GM04504 (cell line): ENCODE measurements at places on chromosomes 6 and 20.
A peak's percentile ranks its signal among the peaks of the same experiment; 100 is the strongest.

DNA sequence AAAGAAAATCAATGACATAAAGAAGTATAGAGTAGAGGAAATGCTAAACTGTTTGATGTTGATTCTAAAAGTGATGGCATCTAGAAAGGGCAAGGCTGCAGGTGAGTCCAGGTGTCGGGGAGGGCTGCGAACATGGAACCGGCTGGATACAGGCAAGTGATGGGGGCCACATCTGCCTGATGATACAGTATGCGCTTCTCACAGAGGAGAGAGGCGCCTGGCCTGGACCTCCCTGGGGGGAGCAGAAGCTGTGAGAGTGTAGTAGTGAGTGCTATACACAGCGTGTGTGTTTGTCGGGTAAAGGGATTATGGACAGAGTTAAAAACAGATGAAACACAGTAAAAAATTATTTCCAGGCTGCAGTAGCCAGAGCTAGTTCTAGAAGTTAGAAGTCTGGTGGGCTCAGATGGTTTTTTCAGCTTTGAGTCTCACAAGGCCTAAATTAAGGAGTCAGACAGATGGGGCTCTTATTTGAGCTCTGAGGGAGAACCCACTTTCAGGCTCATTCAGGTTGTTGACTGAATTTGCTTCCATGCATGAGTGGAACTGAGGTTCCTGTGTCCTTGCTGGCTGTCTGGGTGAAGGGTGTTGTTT lies 195.8 kb upstream of the ARG1 start:
- DNase-seq = no peak

- peak; percentile 17 for DNase-seq
Observed at GRCh38 chr20:59518881-59519706, 85.2 kb upstream of the PHACTR3 start.

DNA sequence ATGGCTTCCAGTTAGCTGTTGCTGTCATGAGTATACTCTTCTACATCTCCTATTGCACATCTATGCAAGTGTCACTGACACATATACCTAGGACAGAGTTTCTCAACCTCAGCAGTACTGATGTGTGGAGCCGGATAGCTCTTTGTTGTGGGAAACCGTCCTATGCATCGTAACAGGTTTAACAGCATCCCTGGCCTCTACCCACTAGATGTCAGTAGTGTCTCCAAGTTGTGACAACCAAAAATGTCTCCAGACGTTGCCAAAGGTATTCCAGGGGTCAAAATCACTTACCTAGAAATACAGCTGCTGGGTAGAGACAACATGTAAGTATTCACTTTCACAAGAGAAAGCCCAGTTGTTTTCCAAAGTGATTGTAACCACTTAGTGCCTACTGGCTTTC lies 637.6 kb downstream of the RNF144B start:
- DNase-seq = peak; percentile 4

GRCh38 chr6:53378208-53378607 lies 29.5 kb upstream of the ELOVL5 start:
- DNase-seq = no peak

DNA sequence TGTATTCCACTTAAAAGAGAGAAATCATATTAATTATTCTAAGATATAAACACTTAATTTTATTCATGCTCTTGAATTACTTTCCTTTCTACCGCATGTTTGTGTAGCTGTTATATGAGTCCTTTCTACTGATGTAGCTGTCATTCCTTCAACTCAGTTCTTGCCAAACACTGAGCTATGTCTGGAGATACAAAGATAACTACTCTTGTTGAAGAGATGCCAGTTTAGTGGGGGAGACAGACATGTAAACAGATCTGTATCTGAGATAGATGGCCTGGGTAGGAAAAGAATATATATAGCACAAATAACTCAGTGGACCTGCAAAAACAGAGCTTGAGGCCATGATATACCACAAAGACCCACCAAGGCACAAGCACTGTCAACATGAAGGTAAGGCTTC lies 157.3 kb downstream of the BTBD9 start:
- DNase-seq = no peak

DNA sequence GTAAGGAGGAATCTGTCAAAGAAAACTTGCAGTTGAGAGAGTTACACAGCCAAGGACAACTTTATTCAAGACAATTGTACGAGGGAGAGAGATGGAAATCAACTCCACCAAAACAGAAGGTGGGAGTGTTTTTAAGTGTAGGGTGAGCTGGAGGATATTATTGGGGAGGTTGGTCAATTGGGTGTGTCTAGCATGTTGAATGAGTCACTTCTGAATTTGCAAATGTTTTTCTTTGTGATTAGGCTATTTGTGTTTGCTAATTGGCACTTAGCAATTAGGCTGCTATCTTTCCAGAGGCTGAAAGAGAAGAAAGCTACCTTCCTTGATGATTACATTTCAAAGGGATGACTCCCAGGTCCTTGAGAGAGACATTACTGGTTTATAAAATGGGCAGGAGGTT lies 441.1 kb downstream of the MEI4 start:
- DNase-seq = no peak

DNA sequence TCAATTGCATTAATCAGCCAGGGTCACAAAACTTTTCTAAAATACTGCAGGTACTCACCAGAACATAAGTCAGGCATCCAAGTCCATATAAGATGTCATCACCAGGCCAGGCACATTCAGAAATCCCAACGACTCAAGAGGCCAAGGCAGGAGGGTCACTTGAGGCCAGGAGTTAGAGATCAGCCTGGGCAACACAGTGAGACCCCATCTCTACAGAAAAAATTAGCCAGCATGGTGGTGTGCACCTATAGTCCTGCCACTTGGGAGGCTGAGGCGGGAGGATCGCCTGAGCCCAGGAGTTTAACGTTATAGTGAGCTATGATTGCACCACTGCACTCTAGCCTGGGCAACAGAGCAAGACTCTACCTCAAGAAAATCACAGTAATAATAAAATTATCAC lies 278.4 kb upstream of the PLN start:
- DNase-seq = no peak

GRCh38 chr20:9838378-9839295 lies at the start of gene PAK5:
Gene PAK5, minus strand, starts transcription at chr20:9839076. Its CDS starts 194,748 bp downstream, at chr20:9644328.
- no peak for DNase-seq

DNA sequence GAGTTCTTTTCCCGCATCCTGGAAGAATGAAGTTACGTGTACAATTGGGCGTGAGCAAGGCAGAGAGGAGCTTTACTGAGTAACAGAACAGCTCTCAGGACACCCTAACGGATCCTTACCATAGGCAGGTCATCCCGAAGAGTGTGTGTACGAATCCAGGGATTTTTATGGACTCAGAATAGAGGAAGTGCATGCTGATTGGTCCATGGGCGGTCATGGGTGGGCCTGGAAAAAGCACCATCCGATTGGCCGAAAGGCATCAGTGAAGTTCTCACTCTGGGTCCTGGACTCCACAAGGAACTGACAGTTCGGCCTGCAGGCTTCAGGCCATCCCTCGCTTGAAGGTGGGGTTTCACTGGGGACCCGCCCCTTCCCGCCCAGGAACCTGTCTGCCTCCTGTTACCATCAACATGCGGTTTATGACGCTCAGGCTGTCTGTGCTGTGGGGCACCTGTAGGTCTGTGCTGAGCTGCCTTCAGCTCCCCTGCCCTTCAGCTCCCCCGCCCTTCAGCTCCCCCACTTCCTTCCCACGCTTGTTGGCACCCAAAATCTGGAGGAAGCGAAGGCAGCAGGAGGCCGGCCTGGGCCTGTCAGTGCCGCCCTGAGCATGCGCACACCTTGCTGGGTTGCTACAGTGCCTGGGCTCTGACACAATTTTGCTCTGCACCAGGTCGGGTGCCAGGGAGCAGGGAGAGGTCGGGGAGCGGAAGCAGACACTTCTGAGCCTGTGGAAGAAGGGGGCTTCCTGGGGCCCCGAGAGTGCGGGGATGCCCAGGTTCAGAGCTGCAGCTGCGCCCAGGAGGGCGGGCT lies 57.9 kb upstream of the MANEA start:
- DNase-seq = no peak

DNA sequence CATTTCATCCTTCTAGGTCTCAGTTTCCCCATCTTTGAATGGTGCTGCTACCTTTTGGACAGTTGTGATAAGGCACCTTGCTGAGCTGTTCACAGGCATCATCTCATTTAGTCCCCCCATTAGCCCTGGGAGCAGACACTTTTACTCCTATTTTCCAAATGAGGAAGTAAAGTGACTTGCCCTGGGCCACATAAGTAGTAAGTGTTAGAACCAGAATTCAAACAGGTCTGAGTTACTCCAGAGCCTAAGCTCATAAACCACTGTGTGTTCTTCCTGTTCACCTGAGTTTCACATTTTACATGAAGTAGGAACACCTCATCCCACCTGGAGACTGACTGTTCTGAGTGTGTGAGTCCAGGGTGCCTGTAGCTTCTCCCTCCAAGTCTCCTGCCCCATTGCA lies 43.5 kb upstream of the EPB41L1 start:
- DNase-seq = no peak
